ENCODE measurements at places on chromosomes 4 and X. TPM values are rescaled to one million over a fixed set of nuclear protein-coding genes. Genes with fewer than 3 reads are reported as not detected.

- no peak for DNase-seq
Measured at GRCh38 chr4:3122081-3122563, 47.6 kb downstream of the HTT start.

NPY5R gene
- not detected for total RNA-seq

DNA sequence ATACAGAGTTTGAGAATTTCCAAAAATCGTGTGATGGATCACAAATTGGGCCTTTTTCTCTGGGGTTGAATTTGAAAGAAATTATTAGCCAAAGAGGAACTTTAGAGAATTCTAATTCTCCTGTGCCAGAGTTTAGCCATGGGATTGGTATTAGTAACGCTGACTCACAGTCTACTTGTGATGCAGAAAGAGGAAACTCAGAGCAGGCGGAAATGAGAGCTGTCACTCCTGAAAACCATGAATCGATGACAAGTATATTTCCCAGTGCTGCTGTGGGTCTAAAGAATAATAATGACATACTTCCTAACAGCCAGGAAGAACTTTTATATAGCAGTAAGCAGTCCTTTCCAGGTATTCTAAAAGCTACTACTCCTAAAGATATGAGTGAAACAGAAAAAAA, 64.9 kb downstream of the N4BP2 start:
- DNase-seq, result peak; percentile 80

DNA sequence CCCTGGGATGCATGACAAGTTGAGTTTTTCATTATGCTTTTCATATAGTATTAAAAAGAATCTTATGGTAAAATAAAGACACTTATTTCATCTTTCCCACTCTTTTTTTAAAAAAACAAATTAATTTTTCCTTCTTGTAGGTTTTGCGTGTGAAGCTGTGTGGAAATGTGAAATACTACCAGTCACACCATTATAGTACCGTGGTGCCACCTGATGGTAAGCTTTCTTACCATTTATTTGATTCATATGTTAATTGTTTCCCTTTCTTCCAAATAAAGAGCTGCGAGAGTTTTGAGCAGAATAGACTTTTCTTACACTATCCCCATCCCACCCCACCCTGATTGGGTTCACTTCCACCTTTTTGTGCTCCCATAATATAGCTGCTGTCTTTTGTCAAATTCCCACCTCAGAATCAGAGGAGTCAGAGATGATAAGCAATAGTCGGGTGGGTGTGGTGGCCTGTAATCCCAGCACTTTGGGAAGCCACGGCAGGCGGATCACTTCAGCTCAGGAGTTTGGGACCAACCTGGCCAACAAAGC, 44.3 kb downstream of the CASP6 start:
- DNase-seq, result no peak

- no peak for DNase-seq
Measured at GRCh38 chrX:129618997-129619396, 35.8 kb downstream of the APLN start.

PLP1 gene
- not detected for total RNA-seq

DNA sequence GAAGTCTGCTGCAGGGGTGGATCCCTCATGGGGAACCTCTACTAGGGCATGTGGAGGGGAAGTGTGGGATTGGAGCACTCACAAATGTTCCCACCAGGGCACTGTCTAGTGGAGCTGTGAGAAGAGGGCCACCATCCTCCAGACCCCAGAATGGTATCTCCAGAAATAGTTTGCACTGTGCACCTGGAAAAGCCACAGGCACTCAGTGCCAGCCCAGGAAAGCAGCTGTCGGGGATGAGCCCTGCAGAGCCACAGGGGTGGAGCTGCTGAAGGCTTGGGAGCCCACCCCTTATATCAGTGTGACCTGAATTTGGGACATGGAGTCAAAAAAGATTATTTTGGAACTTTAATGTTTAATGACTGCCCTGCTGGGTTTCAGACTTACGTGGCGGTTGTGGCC, 25.0 kb upstream of the LDOC1 start:
- no peak for DNase-seq

DNA sequence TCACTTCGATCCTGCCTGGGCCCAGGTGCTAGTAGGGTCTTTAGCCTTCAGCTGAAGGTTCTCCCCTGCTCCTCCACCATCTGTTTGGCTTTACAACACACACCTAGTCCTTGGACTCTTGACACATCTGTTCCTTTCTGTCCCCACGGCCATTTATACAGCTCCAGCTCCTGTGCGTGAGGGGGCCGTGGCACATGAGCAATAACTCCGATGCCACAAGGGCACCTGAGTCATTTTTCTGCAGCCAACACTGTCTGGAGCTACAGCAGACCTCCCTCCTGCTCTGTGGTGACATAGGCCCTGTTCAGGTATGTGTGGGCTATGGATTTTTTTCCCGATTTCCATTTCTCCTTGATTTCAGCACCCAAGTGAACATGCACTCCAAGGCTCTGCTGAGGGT, 44.7 kb upstream of the BCOR start:
- DNase-seq, result no peak

- DNase-seq, result no peak
Measured at GRCh38 chr4:92237559-92237958, 66.2 kb upstream of the GRID2 start.

GRCh38 chr4:3756343-3757059, 9.7 kb upstream of the ADRA2C start:
- DNase-seq, result no peak

MTMR8 gene
- 1.2 TPM for total RNA-seq

DNA sequence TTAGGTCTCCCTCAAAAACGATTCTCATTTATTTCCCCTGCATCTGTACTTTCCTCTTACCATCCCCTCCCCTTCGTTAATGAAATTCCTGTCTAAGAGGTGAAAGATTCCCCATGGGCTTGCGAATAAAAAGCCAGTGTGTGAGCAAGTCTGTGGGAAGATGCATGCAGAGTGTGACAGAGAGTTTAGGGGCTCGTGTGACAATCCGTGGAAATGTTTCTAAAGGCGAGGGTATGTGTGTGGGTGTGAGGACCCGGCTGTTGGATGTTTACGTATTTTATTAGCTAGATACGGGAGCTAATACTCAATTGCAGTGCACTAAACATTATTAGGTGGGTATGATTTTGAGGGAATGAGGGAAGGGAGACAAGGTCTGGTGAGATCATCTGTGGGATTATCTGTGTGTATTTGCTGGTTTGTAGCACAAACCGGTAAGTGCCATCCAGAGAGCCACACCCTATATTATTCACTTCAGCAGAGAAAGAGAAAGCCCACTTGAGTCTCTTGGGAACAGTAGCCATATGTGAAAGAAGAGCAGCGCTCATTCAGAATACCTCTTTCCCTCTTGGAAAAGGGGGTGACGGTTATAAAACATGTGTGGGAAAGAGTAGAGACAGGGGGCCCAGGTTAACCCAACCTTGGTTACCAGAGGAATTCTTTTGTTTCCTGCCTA, 893 bp upstream of the HOPX start:
- DNase-seq, result no peak

DNA sequence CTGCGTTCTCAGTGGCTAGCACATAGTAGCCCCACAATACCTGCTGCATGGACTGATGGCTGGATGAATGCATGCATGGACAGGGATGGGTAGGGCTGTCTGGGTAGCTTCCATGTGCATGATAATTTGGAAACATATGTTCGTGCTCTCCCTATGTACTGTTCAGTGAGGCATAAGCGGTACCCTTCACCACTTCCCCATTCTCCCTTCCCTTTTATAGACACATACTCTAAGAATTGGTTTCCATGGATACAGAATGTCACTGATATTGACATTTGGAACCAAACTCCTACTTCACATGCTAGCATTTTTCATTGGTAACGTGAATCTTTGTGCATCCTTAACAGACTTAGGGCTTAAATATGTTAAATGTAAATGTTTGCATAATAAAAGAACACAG, 20.4 kb downstream of the USP46 start:
- no peak for DNase-seq

DNA sequence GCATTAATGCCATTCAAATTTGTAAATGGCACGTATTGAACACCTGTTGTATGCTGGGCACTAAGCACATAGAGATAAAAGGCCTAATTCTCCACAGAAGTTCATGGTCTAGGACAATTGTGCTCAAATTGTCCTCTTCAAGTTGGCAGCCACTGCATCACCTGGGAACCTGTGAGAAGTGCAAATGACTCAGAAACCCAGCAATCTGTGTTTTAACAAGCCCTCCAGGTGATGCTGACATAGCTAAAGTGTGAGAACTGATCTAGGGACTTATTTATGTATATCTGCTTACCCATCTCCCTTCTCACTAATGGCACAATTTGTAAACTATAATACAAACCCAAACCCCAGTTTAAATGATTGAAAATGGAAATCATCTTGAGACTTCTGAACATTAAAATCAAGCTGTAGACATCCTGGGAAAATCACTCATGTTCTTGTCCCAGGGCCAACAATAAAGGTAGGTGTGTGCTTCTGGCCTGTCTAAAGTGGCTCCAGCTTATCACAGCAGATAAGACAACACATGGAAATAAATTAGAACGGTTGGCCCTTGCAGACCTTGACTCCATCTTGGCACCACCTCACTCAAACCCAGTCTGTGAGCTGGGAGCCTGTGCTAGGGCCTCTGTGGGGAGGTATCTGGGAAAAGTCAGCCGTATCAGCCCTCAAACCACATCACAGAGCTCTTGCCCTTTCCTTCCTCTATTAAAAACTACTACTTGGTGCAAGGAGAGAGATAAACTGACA, 46.8 kb downstream of the UCHL1 start:
- DNase-seq, result no peak

BRS3 gene
- total RNA-seq, result not detected

TLR1 gene
- total RNA-seq, result 0.21 TPM

- no peak for DNase-seq
Measured at GRCh38 chr4:173879509-173879908, 349.5 kb upstream of the HAND2 start.

PHEX gene
- 0.60 TPM for total RNA-seq

DNA sequence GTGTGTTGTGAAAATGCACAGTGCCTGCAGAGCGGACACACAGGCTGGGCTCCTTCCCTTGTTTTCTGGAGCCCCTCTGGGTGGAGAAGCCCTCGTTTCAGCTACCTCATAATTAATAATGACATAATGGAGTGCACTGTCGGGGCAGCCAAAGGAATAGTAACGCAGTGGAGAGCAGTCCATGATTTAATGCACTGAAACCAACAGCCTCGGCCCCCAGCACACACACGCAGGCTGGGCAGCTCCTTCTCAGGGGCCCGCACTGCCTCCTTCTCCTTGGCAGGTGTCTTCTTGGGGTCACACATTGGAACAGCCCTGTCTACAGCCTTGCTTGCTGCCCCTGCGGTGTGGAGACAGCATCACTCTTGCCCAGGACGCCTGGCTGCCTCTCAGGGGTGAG, 89.2 kb downstream of the DCTD start:
- DNase-seq, result no peak

STK26 gene
- total RNA-seq, result 38.4 TPM

- no peak for DNase-seq
Measured at GRCh38 chr4:144739511-144740033, 93.6 kb downstream of the HHIP start.

GSX2 gene
- total RNA-seq, result not detected

GRCh38 chr4:89803036-89803435, 33.9 kb downstream of the SNCA start:
- no peak for DNase-seq

LEF1 gene
- 10.1 TPM for total RNA-seq

GRCh38 chrX:112968351-112969133, 127.9 kb upstream of the AMOT start:
- DNase-seq, result peak; percentile 63

DNA sequence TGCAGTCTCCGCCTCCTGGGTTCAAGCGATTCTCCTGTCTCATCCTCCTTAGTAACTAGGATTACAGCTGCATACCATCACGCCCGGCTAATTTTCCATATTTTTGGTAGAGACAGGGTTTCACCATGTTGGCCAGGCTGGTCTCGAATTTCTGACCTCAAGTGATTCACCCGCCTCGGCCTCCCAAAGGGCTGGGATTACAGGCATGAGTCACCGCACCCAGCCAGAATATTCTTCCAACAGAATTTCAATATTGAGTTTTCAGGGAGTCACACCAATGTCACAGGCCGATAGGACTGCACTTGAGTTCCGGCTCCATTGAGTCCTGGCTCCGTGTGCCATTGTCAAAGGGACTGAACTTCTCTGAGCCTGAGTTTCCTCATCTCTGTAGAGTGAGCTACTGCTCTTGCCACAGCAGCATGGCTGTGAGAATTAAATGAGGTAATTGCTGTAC, 82.9 kb downstream of the CLCN4 start:
- peak; percentile 15 for DNase-seq

DNA sequence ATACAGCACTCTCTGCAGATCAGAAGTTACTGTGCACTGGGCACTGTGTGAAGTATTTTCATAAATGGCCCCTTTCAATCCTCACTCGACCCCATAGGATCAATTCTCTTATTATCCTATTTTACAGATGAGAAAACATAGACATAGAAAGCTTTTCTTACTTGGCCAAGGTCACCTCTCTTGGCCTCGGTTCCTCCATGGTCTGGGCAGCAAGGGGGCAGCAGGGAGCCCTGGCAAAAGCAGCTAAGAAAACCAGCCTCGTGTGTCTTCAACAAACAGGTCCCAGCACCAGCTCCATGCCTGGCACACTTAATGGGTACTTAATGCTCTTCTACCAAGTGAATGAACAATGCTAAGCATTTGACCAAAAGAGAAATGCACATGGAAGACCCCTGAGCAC, 34.4 kb downstream of the BST1 start:
- no peak for DNase-seq

All from foreskin keratinocyte (primary cell).